ENCODE measurements at places on chromosomes 11 and 22.
A peak's percentile ranks its signal among the peaks of the same experiment; 100 is the strongest.

DNA sequence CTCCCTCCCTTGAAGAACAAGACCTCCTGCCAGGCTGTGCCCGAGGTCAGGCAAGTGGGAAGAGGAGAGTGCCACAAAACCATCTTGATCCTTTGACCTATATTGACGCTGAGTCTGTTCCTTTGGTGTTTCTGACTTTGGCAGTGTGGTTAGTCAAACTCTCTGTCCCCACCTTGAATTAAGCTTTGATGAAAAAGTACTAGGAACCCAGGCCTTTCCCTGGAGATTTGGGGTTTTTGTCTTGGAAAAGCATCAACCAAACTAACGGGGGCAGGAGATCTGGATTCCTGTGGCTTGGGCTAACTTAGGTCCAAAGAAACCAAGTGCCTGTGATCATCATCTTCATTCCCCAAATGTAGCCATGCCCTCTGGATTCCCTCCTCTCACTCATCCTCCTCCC lies 40.4 kb downstream of the ARFGAP2 start:
- DNase-seq: no peak

GRCh38 chr11:76824083-76824939 lies 36.4 kb upstream of the ACER3 start:
- peak; percentile 76 for DNase-seq

DNA sequence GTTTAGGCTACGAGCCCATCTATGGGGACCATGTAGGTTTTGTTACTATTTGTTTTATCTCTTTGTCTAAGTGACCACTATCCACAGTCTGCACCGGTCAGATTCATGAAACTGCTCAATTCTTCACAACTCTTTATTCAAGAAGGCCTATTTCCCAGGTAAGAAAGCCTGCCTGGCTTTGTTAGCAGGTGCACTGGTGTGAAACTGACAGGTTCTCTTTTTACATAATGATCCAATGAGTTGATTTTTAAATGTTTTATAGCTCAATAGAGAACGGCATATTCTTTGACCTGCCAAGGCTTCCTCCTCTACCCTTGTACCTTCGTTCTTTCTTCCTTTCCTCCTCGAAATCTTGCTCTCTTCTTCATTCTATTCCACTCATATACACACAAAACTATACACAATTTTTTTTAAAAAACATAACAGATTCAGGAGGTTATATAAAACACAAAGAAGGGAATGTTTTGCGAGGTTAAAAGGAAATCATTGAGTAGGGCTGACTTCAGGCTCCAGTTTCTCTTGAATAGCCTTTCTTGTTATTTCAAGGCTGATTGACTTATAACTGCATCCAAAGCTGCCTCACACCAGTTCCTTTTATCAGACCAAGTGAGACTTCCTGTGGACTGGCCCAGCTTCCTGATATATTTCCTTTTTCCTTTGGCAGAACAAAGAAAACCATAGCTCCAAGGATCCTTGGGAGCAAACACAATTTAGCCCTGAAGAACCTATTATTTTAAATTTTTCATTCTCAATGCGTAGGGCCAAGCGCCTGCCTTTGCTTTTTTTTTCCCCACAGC lies 11.4 kb downstream of the FLI1 start:
- no peak for DNase-seq

DNA sequence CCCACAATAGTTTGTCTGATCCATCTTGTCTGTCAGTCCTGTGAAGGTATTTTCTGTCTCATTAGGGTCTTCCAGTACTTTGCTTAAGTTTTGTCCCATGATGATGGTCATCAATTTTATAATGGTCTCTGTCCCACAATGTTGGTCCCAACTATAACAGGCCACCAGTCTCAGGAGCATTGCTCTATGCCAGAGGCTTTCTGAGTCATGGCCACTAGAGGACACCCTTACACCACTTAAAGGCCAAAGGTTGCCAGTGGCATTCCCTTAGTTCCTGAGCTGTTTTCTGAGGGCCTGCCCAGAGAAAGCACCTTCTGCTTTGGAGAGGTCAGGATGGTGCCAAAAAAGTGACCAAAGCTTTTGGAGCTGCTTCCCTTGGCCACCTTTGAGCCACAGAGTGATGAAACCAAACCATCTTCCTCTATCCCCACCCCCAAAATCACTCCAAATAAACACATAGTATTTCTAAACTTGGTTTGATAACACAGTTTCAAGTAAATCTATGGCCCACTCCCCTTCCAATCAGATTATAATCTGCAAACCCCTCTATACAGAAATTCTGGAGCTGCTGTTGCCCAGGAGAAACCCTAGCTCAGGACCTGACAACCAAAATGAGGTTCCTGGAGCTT lies 19.3 kb downstream of the EIF3F start:
- peak; percentile 37 for DNase-seq

DNA sequence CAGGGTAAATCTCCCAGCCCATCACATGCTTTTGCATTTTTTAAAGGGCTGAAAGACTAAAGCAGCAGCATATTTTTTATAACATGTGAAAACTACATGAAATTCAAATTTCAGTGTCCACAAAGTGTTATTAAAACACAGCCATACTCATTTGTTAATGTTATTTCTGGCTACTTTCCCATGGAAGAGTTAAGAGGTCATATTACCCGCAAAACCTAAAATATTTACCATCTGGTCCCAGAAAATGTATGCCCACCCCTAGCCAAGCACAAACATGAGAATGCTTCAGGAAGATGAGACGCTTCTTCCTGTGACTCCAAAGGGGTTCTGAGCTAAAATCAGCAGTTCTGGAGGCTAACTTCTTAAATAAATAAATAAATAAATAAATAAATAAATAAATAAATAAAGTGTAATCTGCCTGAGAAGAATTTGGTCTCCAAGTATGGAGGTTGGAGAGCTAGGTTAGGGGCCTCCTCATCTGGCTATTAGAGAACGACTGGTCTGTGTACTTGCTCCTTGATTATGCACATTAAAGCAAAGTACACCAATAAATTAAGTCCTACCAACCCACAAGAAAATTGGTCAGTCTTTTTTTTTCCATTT lies 9.7 kb downstream of the IMMP1L start:
- no peak for DNase-seq

DNA sequence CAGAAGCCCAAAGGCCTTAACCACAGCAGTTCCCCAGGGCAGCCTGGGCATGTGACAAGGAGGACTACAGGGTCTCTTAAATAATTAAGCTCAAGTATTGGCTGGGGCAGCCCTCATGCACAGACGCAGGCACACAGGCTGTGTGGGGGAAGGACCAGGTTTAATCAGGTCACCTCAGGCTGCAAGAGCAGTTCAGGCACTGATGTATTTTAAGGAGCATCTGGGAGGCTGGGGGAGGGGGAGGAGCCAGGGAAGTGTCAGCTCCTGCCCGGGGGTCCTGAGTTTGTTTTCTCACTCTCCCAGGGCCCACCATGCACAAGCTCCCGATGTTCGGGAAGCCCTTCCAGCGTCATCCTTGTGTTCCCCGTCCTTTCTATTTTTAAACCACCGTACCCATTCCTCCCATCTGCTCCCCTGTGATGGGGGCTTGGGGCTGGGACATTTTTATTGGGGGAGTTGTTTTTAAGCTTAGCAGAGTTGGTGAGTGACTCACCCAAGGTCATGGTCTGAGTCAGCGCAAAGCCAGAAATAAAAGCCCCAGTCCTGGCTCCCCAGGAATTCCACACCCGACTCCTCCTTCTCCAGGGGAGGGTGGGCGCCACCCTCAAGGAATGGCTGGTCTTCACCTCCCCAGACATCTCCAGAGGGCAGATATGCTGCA lies 2.4 kb downstream of the CSDC2 start:
- DNase-seq: peak; percentile 94

GRCh38 chr11:96647621-96648020 lies 257.8 kb downstream of the JRKL start:
- no peak for DNase-seq

- no peak for DNase-seq
Observed at GRCh38 chr11:68403424-68403823, 57.1 kb upstream of the PPP6R3 start.

DNA sequence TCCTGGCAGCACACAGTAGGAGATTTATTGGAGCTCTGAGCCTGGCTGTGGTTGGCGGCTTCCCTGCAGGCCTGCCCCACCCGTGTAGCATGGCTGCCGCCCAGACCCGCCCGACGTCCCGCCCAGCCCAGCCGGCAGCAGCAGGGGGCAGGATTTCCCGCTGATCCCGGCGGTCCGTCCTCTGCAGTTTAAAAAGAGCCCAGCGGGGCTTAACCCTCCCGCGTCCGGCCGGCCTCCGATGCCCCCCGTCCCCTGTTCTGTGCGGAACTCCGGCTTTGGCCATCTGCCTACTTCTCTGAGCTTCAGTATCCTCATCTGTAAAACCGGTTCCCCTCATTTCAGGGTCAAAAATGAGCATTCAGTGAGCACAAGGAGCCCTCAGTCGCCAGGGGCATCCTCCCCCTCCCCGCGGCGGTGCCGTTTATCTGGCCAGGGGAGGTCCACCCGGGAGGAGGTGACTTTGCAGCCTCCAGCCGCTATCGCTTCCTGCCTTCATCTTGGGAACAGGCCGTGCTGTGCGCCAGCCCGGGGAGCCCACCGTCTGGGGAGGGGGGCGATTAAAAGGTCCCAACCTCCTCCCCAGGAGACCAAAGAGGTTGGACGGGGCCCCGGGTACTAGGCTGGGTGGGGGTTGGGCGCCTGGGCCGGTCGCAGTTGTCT lies at the start of gene GAS2L1:
TSS of gene GAS2L1 (plus strand) at position 476 of the 660 bp plus-strand sequence. CDS start 1,456 bp downstream, outside the sequence.
- DNase-seq: peak; percentile 82

GRCh38 chr22:42763965-42764480 lies 43.4 kb upstream of the A4GALT start:
- DNase-seq: no peak

All from HT1080 (cell line).